ENCODE measurements at places on chromosomes 7 and 10.

DNA sequence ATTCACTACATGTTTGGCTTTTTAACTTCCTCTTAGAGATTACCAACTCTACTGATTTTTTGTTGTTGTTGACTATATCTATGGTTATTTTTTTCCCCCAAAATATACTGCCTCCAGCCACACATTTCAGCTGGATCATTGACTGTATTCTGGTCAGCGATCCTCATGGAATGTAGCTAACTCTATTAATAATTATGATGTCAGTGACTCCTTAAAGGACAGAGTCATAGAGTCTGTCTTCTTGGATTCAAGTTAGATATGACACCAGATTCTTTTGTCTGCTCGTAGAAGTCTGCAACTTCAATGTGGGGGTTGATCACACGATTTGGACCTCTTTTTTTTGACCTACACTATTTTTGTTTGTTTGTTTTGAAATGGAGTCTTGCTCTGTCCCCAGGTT, 33.2 kb downstream of the UBN2 start:
- DNase-seq = no peak

GRCh38 chr7:18356191-18356645, 139.3 kb upstream of the HDAC9 start:
- peak; percentile 31 for DNase-seq

- peak; percentile 20 for DNase-seq
Measured at GRCh38 chr10:69362471-69362954, 54.2 kb downstream of the TACR2 start.

DNA sequence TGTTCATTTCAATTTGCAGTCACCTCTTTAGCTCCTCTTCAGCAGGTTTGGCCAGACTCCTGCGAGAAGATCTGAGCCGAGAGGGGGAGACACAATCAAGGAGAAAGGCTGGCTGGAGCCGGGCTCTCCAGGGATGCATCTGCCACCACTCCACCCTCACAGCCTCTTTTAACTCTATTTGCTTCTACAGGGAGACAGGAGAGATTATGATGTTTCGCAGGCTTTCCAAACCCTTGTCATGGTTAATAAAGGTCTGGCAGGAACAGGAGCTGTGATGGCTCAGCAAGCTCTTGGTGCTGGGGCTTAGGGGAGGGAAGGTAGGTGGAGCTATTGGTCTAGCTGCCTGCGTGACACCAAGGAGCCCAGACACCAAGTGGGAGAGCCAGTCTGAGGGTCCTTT, 448.1 kb upstream of the PODXL start:
- no peak for DNase-seq

DNA sequence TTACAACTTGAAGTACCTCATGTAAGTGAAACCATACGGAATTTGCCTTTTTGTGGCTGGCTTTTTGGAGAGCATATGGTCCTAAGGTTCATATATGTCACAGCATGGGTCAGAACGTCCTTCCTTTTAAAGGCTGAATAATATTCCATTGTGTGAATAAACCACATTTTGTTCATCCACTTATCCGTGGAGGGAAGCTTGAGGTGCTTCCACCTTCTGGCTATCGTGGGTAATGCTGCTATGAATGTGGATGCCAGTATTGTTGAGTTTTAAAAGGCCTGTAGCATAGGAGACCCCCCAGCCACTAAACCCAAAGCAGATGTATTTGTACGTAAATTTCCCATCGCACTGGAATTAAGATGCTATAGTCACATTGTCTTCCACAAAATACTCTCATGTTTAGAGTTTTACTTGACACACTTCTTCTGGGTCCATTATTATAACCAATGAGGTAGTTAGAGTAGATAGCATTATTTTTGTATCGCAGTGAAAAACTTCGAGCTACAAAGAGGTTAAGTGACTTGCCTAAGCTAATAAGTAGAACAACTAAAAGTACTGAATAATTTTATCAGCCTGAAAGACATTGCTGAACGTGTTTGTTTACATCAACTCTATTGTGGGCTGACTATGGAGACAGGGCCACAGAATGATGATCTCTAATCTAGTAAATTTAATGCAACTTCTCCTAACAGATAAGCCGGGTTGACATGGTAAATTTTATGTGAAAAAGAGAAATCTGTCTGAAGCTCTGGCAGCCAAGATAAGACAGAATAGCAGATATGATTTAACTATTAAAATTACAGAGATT, 183.0 kb upstream of the CTBP2 start:
- peak; percentile 45 for DNase-seq

- DNase-seq = no peak
Measured at GRCh38 chr10:103350175-103350516, 794 bp downstream of the PCGF6 start.

- DNase-seq = no peak
Measured at GRCh38 chr7:99392659-99393354, 15.6 kb downstream of the PDAP1 start.

GRCh38 chr10:79946271-79947082, 2.4 kb downstream of the SFTPD start:
- no peak for DNase-seq

DNA sequence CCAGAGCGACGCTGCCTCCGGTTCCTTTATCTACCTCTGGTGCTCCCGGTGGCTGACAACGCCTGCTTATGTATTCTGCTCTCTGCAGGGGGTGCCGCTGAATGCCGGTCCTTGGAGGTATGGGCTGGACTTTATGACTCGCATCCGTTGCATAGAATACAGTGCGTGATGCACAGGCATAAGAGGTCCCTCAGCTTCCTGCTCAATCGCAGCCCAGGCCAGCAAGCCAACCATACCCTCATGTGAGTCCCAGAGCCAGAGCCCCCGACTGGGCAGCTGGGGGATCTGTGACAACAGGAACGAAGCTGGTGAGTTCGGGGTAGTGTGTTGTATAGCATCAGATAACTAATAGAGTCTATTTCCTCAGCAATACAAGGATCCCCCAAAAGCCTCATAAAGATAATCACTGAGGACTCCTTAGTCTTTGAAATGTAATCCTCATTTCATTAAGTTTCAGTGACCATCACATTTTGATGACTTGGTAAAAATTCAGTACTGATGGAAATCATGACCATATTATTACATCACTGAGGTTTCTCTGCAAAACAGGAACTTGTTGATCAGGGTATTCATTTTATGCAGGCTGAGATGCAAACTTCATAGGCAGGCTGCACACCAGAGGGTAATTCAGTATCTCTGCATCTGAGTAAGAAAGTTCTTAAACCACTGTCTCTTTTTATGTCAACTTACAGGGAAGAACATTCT, 607.8 kb downstream of the PTPRN2 start:
- no peak for DNase-seq

DNA sequence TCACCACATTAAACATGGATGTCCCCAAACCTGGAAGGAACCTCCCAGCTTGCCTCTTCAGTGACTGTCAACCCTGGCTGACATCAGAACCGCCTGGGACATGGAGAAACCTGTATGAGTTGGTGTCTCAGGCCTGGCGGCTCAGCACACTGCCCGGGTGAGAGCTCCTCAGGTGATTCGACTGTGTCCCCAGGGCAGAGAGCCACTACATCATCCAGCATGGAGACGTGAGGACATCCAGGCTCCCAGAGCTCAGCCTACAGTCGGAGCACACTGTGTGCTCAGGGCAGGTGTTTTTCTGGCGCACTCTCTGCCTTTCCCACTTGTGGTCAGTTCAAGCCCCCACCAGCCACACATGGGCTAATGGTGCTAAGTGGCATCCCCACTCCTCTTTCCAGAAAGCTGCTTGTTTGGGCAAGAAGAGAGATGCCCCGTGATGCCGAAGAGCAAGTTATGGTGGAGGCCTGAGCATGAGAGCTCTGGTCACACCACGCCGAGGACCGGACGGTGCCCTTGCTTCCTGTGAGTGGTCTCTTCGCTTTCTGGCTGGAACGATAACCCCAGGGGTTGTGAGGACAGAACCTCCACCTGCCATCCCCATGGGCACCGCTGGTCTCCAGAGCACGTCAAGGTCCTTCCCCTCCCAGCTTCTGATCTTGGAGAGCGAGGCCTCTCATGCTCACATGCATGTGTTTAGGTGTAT, 38.5 kb downstream of the AMZ1 start:
- no peak for DNase-seq

- DNase-seq = no peak
Measured at GRCh38 chr10:13231808-13232207, 2.4 kb downstream of the UCMA start.

DNA sequence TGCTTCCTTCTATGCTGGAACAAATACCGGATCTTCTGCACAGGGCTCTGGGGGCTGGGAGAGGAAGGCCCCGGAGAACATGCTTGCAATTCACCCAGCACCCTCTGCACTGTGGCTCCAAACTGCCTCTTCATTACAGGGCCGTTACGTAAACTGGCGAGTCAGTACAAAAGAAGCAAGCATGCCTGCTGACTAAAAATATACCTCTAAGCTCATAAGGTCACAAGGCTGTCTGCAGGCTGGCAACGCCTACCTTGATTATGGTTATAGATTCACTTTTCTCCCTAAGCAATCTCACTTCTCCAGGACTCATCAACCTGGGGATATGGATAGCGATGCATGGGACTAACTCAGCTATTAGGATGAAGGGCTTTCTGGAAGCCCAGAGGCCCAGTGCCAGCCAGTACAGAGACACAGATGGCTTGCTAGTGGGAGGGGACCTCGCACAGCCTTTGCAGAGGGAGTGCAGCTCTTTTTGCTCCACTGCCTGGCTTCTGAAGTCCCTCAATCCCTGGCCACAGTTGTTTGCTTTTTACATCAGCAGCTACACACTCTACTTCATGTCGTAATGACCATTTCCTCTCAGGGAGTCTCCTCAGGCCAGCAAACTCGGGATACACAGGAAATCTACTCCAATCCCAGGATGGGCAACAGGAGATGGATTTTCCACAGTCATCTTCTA, 96.1 kb downstream of the SH3PXD2A start:
- no peak for DNase-seq

DNA sequence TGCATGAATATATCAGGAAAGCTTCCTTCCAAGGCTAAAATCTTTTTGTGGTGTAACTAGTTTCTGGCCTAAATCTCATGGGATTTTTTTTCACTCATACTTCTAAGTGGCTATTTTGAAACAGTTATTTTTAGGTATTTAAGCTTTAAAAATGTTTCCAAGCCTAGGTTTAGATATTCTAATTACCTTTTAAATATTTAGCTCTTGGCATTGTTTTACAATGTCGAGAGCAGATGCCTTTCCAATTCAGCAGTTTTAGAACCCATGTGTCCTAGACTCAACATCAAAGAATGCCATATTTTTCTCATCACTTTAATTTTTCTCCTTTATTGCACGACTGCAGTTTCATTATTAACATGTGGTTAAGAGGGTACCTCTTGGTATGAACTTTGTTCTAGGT, 27.1 kb upstream of the STOX1 start:
- no peak for DNase-seq
